ENCODE measurements at places on chromosomes 12 and 14.

DNA sequence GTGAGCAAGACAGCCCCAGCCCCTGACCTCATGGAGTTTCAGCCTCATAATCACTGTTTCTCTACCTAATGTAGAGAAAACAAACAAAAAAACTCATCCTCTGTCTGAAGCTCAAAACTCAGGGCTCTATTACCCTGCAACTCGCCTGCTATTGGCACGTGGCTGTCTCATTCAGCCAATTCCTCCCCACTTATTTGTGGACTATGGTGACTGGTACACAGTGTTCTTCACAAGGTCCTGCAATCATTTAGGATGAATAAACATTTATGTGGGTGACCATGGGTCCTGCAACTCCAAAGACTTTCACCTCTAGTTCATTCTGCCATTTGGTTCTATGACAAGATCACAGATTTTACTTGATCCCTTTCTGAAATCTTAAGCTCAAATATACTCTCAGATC, 4.7 kb downstream of the PPP2R3C start:
- no peak for DNase-seq

- DNase-seq = no peak
These were observed 74.3 kb downstream of the SLC25A21 start for GRCh38 chr14:37098132-37098531.

- DNase-seq = peak; percentile 54
These were observed 126.7 kb downstream of the CALM1 start for GRCh38 chr14:90523544-90523943.

GRCh38 chr14:102277874-102278630, 26.9 kb downstream of the MOK start:
- no peak for DNase-seq

GRCh38 chr12:76544601-76545261, 14.8 kb downstream of the OSBPL8 start:
- DNase-seq = no peak

DNA sequence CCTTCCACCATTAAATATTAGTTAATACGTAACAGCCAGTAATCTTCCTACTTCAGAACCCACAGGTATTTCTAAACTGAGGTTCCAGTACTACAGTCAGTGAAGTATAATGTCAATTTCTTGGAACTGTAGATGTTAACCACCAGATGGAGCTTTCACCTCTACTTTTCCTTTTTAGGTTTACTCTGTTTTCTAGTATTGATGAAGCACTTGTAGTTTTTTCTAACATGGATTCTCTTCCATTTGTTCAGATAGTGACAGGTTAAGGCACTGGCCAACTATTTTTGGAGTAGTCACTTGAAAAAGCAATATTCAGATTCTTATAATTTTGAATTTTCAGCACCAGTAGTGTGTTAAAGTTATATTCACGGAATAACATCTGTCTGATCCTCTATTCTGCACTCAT, 4.6 kb upstream of the SEC23A start:
- DNase-seq = peak; percentile 56

GRCh38 chr14:84688297-84689025, 841.5 kb upstream of the FLRT2 start:
- DNase-seq = no peak

GRCh38 chr14:104217486-104218360, 79.3 kb downstream of the KIF26A start:
- DNase-seq = no peak

DNA sequence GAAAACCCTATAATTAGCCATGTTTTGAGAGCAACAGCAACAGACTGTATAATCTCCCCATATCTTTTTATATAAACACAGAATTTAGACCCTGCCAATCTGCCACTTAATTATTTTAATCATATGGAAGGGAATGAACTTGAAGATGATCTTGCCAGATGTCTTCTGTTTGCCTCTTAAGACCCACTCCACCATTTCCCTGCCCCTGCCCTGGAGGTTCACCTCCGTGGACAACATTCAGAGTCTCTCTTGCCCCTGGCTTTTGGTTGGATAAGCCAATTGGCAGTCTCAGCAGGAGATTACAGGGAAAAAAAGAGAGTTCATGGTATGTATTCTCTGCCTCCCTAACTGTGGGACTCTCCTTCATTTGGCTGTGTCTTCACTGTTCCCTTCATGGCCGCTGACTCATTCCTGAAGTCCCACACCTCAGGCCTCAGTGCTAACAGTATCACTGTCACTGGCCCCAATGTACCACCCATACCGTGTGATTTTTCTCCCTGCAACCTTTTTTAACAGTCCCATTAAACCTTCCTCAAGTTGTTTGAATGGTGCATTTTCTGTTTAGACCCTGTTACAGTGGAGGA, 184.8 kb downstream of the PIK3C2G start:
- no peak for DNase-seq

DNA sequence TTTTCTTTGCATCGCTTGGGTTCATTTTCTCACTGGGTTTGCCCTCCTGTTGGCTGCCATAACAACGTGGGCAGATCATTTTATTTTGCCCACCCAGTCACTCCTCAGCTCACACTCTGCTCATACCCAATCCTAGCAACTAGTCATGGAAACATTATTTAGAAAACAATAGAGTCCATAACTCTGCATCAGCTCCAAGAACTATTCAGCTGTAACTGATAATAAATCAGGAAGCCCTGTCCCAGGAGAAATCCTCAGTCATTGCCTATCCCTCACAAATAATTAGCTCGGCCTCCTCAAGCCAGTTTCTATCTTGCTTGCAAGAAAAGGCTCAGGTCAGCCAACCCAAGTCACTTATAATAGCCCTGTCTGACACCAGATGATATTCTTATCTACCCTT, 43.2 kb downstream of the RTN1 start:
- DNase-seq = no peak

- DNase-seq = no peak
These were observed 19.6 kb downstream of the ACVR1B start for GRCh38 chr12:51970904-51971646.

- no peak for DNase-seq
These were observed 221.2 kb upstream of the KITLG start for GRCh38 chr12:88801227-88802095.

DNA sequence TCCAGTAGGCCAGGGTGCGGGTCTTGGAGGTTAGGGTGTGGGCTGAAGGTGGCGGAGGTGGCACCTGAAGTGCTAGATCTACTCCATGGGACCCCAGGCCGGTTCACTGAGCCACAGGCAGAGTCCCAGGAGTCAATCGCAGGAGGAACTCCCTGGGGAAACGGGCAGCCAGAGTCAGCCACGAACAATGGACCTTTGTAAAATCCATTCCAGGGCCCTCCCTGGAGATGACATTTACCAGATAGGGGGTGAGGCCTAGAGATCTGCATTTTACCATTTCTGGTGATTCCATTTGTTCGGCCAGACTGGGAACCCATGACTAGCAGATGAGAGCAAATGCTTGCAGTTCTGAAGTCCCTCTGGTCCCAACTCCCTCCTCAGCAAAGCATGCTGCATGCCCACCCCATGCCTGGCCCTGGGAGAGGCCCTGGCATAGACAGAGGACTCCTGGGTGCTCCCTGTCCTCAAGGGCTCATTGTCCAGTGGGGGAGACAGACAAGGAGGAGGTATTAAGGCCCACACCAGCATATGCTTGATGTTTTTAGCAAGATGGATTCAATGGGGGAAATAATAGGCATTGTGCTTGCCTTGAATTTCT, 115.5 kb downstream of the EML1 start:
- no peak for DNase-seq

GRCh38 chr14:57692671-57693070, 173.2 kb downstream of the SLC35F4 start:
- DNase-seq = peak; percentile 72
